Spleen (tissue), 13 donors: ENCODE measurements at places on chromosomes 16 and 17. TPM values are rescaled to one million over a fixed set of nuclear protein-coding genes. Genes with fewer than 3 reads are reported as not detected.

GRCh38 chr17:40598619-40599467, 33.6 kb upstream of the CCR7 start:
- H3K27me3 ChIP-seq = no peaks in the 10 kb centered on the region
- peak overlapping the region; percentile 84 for H3K27ac ChIP-seq
- peak overlapping the region; percentile 25 for H3K4me3 ChIP-seq
- no peaks in the 10 kb centered on the region for H3K36me3 ChIP-seq

DNA sequence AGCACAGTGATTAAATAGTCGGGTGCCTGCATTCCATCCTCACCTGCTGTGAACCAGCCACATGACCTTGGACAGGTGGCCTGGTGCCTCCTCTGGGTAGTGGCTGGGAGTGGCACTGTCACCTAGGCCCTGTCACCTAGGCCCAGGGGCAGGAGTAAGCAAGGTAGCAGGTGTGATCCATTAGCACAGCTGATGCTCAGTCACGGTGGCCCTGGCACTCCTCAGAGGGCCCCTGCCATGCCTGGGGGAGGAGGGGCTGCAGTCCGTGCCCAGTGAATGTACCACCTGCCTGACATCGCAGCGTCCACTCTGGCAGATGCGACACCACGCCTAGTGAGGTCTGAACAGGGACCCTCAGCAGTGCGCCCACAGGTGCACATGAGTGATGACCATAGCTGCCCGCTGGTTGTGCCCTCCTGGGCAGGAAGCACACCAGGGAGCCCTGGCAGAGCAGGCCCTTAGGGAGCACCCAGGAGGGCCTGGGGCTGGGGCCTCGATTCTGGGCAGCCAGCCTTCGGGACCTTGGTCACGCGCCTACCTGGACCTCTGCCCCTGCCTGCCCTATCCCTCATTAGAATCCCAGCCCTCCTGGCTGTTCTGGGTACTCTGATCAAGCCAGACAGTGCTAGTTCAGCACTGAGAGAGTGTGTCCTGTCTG, 33.1 kb upstream of the CRISPLD2 start:
- peak; percentile 61 for DNase-seq
- no peaks in the 10 kb centered on the region for H3K27me3 ChIP-seq
- no peak overlapping the region for H3K4me3 ChIP-seq
- no peaks in the 10 kb centered on the region for H3K4me1 ChIP-seq
- no peaks in the 10 kb centered on the region for H3K36me3 ChIP-seq

GRCh38 chr17:8225813-8226535, 15.6 kb upstream of the AURKB start:
- H3K27me3 ChIP-seq = no peaks in the 10 kb centered on the region
- H3K4me3 ChIP-seq = no peak overlapping the region
- DNase-seq = no peak
- peak overlapping the region; percentile 70 for H3K27ac ChIP-seq
- H3K36me3 ChIP-seq = peaks cover 42% of the 10 kb centered on the region
- peaks cover 21% of the 10 kb centered on the region for H3K4me1 ChIP-seq

The ASGR1 gene
- total RNA-seq = 2.2 TPM

- H3K4me1 ChIP-seq = peaks cover 33% of the 10 kb centered on the region
- peak within 1 kb of the TSS; percentile 85 for H3K4me3 ChIP-seq
- peak; percentile 96 for DNase-seq
- peak within 1 kb of the TSS; percentile 78 for H3K27ac ChIP-seq
- H3K36me3 ChIP-seq = peaks cover 16% of the 10 kb centered on the region
Observed at GRCh38 chr17:75764711-75765421, at the start of gene GALK1. GALK1 (minus strand) TSS chr17:75765192; CDS start chr17:75765136, 56 bp downstream.

The KRTAP17-1 gene
- not detected for total RNA-seq

GRCh38 chr17:34874478-34874877, 86.8 kb downstream of the CCT6B start:
- H3K4me1 ChIP-seq = no peaks in the 10 kb centered on the region
- H3K27me3 ChIP-seq = no peaks in the 10 kb centered on the region
- H3K27ac ChIP-seq = no peak overlapping the region
- no peak for DNase-seq
- no peak overlapping the region for H3K4me3 ChIP-seq

DNA sequence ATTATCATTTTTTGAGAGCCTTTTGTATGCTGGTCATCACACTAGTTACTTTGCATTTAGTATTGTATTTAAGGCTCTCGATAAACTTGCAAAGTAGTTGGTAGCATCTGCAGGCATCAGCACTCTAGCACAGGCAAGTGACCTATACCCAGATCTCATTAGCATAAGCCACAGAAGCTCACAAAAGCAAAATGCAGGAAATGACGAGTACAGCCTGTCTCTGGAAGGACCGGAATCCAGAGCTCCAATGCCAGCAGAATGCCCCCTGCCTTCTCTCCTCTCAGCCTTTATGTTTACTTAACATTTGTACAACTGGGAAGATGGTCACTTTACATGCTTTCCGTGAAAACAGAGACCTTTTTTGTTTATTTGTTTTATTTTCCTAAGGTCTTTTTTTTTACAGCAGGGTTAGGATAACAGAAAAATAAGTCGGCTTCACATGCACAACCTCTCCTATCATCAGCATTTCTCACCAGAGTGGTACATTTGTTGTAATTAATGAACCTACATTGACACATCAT, 45.4 kb upstream of the MYOCD start:
- no peaks in the 10 kb centered on the region for H3K4me1 ChIP-seq
- no peak overlapping the region for H3K4me3 ChIP-seq
- H3K36me3 ChIP-seq = no peaks in the 10 kb centered on the region
- H3K27ac ChIP-seq = no peak overlapping the region

DNA sequence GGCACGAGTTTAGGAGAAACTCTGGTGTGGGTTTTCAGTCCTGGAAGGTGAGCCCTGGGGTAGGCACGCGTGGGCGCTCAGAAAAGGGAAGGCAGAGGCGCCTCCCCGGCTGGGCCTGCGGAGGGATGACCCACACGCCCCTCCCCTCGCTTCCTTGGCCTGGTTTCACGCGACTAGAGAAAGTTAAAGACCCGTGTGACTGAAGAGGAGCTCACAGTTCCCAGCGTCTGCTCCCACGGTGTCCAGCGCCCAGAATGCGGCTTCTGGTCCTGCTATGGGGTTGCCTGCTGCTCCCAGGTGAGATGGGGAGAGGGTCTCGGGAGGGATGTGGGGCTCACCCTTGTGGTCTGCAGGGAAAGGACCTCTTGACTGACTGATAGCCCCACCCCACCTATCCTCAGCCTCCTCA, at the start of gene CD300LG:
TSS of gene CD300LG (plus strand) at position 214 of the 409 bp plus-strand sequence. CDS start at position 255, 41 bp downstream.
- no peak within 1 kb of the TSS for H3K27ac ChIP-seq
- no peak for DNase-seq
- no peak within 1 kb of the TSS for H3K4me3 ChIP-seq

DNA sequence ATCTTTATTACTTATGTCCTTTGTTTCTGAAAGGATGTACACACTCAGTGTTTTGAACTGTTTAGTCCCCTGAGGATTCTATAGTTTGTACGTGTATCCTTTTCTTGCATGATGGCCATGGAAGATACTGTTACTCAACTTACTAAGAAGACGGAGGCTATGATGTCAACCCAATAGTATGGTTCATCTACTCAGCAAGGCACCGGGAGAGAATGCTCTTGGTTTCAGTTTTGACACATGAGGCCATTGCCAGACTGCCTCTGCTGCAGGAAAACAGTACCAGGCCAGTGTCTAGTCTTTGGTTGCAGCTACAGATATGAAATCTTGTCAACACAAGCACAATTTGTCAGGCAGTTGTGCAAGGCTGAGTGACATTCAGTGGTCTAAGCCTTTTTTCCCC, 134.5 kb downstream of the MRTFB start:
- H3K4me3 ChIP-seq = no peak overlapping the region
- H3K27ac ChIP-seq = no peak overlapping the region
- H3K36me3 ChIP-seq = no peaks in the 10 kb centered on the region
- H3K27me3 ChIP-seq = no peaks in the 10 kb centered on the region
- no peaks in the 10 kb centered on the region for H3K4me1 ChIP-seq
